Sigmoid colon (tissue), 7 donors: ENCODE measurements at places on chromosomes 12 and 14. TPM values are rescaled to one million over a fixed set of nuclear protein-coding genes. Genes with fewer than 3 reads are reported as not detected.
A peak's percentile ranks its signal among the peaks of the same experiment; 100 is the strongest.

DNA sequence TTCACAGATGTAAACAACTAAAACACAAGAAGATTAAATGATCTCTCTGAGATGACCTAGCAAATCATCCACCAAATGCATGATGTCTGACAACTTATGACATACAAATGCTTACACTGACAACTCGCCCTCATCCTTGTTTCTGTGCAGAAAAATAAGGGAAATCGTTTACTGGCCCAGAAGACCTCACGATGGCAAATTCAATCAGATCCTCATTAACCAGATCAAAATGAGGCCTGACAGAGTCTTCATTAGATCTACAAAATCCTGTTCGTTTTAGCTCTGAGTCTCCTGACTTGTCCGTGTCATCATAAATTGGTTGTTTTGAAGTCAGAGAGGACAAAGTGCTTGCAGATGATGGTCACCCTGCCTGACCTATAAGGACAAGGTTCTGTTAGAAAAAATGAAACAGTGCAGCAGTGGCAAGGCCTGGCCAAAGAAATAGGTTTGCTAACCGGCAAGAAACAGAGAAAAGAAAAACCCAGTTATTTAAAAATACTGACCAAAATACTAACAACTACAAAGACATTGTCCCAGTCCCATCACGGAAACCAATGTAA lies 109.5 kb downstream of the BTG1 start:
- H3K36me3 ChIP-seq: no peaks in the 10 kb centered on the region
- H3K27me3 ChIP-seq: no peaks in the 10 kb centered on the region
- no peak overlapping the region for H3K4me3 ChIP-seq
- H3K27ac ChIP-seq: no peak overlapping the region

The GPR162 gene
- 16.1 TPM for total RNA-seq

GRCh38 chr14:49946320-49947141 lies 53.6 kb downstream of the ARF6 start:
- no peak overlapping the region for H3K4me3 ChIP-seq
- no peaks in the 10 kb centered on the region for H3K27me3 ChIP-seq
- H3K4me1 ChIP-seq: no peaks in the 10 kb centered on the region
- H3K27ac ChIP-seq: no peak overlapping the region
- DNase-seq: no peak

GRCh38 chr12:28552251-28552970 lies 362.2 kb downstream of the CCDC91 start:
- H3K27me3 ChIP-seq: no peaks in the 10 kb centered on the region
- H3K36me3 ChIP-seq: no peaks in the 10 kb centered on the region
- peaks cover 13% of the 10 kb centered on the region for H3K4me1 ChIP-seq
- no peak overlapping the region for H3K4me3 ChIP-seq
- no peak for DNase-seq
- H3K27ac ChIP-seq: no peak overlapping the region

DNA sequence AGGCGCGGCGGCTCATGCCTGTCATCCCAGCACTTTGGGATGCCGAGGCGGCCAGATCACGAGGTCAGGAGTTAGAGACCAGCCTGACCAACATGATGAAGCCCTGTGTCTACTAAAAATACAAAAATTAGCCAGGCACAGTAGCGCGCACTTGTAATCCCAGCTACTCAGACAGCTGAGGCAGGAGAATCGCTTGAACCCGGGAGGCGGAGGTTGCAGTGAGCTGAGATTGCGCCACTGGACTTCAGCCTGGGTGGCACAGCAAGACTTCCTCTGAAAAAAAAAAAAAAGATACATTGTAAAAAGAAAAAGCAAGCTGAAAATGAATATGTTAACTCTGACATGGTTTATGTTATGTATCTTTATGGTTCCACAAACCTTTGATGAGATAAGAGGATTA lies 33.6 kb downstream of the RPGRIP1 start:
- DNase-seq: no peak
- H3K4me3 ChIP-seq: no peak overlapping the region
- no peak overlapping the region for H3K27ac ChIP-seq
- H3K4me1 ChIP-seq: no peaks in the 10 kb centered on the region
- H3K27me3 ChIP-seq: no peaks in the 10 kb centered on the region

The JDP2 gene
- total RNA-seq: 61.1 TPM

- no peak overlapping the region for H3K4me3 ChIP-seq
- DNase-seq: no peak
- H3K27me3 ChIP-seq: no peaks in the 10 kb centered on the region
- no peaks in the 10 kb centered on the region for H3K36me3 ChIP-seq
- H3K4me1 ChIP-seq: no peaks in the 10 kb centered on the region
These were observed 148.7 kb upstream of the CLEC14A start for GRCh38 chr14:38404616-38405015.

DNA sequence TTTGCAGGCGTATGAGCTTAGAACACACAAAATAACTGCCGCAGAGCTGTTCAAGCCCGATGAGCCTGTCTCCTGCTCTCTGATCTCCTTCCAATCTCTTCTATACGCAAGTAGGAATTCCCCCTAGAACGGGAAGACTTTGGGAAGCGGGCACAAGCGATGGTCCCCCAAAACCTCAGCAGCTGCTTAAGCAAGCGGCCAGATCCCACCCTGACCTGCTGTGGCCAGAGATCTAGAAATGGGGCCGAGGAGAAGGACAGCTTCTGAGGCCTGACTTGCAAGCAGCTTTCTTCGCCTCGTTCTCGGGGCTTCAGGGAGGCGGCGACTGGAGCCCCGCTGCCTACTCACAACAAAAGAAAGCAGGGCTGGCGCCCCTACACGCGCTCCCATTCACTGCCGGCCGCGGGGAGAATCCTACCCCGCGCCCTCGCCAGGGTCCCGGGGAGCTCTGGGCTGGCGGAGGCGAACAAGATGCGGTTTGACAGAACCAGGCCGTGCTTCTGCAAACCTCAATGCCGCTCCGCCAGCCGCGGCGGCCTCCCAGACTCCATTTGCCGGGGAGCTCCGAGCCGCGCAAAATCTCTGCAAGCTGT lies 922 bp downstream of the TBX5 start:
- DNase-seq: no peak
- H3K36me3 ChIP-seq: no peaks in the 10 kb centered on the region
- H3K27ac ChIP-seq: peak overlapping the region; percentile 88
- H3K4me3 ChIP-seq: no peak overlapping the region
- peaks cover 30% of the 10 kb centered on the region for H3K4me1 ChIP-seq

The LBHD2 gene
- total RNA-seq: not detected

The LALBA gene
- not detected for total RNA-seq
